Stimulated activated CD4-positive, alpha-beta T cell treated with anti-CD3 and anti-CD28 coated beads, Interleukin-15, amount 100 ng/mL, for 1 hour (primary cell): ENCODE measurements at places on chromosomes 7 and 10.

DNA sequence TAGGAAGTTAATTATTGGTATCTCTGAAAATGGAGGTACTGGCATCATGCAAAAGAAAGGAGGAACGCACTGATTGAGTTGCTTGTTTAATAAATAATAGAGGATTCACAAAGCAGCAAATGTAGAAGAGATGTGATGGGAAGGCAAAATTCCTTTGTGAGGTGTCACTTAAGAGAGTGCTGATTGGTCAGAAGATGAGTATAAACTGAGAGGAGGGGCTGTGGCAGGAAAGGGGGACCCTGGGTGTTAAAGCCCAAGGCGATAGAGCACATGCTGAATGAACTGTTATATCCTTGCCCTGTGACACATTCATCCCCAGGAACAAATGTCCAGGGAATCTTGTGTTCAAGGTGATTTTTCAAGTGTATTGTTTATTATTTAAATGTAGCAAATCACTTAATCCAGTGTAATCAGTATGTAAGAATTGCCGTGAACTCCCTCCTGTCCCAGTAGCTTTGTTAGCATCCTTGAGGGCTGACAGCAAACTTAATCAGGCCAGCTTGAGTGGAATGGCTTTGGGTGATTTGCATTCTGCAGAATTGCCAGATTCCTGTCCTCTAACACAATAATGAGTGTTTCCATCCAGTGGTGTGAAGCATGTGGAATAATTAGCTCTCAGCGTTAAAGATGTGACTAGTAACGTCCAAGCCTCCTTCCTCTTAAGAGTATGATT, 111.9 kb downstream of the CHN2 start:
- DNase-seq = no peak

DNA sequence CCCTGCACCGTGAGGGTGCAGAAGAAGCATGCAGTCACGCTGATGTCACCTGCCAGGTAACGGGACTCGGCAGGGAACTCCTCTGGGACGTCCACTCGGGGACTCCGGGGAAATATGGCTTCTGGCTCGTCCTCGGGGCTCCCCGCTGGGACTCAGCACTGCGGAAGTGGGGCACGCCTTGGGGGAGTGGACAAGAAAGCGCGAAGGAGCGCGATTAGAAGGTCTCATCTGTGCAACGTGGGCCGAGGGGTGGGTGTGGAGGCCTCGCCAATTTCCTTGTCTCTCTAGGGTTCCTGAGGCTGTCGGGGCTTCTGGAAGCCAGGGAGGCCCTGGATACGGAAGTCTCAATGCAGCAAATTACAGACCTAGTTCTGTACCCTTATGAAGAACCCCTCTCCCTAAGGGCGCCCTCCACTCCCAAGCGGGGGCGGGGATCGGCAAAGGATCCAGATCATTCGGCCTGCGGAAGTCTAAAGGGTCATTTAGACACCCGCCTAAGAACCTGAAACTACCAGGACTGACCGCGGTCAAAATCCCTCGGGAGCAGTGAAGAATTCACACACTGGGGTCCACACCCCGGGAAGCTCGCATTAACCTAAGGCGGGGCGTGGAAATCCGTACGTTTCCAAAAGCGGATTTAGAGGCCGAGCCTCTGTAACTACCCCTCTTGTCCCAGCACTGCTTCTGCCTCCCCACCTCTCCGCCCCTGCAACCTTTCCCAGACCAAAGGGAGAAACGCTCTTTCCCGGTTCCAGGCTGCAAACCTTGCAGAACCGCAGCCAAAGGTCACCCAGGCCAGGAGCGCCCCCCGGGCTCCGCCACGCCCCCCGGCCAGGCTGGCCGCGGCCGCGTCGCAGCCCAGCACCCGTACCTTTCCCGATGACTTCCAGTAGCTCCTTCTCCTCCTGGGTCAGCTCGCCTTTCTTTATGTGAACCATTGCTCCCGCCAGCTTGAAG, 640 bp downstream of the ANKMY2 start:
- peak; percentile 24 for DNase-seq

GRCh38 chr7:84194484-84195271, at the start of gene SEMA3A:
Gene SEMA3A, minus strand, starts transcription at chr7:84194789. Its CDS starts 203 bp downstream, at chr7:84194586.
- DNase-seq = no peak

DNA sequence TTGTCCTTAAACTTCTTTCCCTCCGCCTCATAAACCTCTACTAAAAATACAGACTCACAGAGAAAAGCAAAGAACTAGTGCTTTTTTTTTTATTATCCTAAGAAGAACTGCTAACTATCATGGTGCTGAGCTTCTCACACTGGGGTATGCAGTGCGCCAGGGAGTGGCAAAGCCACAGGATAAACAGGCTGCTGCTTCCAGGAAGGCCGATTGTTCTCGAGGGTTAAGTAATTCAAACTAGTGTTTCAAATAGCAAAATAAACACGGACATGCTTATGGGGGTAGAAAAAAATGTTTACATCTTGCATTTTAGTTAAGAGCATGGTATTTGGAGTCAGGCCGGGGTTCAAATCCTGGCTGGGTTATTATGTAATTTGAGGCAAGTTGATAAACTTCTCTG, 157.0 kb downstream of the TAX1BP1 start:
- no peak for DNase-seq

GRCh38 chr7:21330462-21331178, 97.3 kb upstream of the SP4 start:
- DNase-seq = no peak

- no peak for DNase-seq
Measured at GRCh38 chr7:7830122-7830878, 111.9 kb upstream of the RPA3 start.

DNA sequence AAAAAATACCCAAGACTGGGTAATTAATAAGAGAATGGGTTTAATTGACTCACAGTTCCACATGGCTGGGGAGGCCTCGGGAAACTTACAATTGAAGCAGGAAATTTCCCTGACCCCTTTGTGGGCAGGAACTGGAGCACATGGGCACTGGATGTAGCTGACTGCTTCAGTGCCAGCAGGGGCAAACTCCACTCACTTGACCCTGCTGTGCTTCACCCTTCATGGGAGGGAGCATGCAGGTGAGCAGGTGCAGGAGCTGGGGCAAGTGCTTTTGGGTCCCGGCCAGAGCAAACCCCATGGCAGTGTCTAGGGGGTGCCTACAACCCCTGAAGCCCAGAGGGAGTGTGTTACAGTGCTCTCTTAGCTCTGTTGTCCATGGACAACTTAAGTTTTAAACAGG, 132.6 kb downstream of the AKR1D1 start:
- DNase-seq = no peak

GRCh38 chr7:99313204-99313573, 12.5 kb upstream of the ARPC1A start:
- DNase-seq = no peak

- DNase-seq = no peak
Measured at GRCh38 chr10:76583711-76584161, 1053.9 kb downstream of the KCNMA1 start.

GRCh38 chr7:81684514-81685269, 85.2 kb downstream of the HGF start:
- no peak for DNase-seq

DNA sequence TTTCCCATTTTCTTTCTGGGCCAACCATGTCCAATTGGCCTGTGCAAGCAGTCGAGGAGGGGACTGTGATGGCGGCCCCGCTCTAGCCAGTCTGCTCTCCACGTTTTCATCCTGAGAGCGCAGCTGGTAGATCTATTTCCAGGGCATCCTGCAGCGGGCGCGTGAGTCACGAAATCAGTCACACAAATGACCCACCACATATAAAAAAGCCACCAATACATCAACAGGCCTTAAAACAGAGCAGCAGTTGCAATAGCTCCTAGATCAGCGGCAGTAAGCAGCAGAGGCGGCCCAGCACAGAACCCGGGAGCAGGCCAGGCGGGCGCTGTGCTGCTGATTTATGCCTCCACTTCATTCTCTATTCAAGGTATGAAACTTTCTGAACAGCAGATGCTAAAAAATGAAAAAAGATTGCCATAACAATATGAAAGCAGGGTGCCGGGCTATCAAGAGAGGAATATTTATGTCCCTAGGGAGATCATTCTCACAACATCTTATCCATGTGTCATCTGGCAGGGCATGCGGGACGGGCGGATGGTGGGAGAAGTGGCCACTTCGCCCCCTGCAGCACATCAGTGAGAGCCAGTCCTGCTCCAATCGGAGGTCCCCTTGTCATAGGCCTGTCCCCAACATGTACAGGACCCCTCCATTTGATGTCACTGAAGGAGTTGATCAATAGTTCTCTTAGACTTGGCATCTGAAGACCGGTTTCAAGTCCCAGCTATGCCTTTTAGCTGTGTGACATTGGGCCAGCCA, 98.0 kb upstream of the GPR26 start:
- DNase-seq = no peak

- no peak for DNase-seq
Measured at GRCh38 chr10:3902054-3902808, 117.2 kb upstream of the KLF6 start.

GRCh38 chr10:129915526-129916378, 48.3 kb downstream of the EBF3 start:
- DNase-seq = no peak

DNA sequence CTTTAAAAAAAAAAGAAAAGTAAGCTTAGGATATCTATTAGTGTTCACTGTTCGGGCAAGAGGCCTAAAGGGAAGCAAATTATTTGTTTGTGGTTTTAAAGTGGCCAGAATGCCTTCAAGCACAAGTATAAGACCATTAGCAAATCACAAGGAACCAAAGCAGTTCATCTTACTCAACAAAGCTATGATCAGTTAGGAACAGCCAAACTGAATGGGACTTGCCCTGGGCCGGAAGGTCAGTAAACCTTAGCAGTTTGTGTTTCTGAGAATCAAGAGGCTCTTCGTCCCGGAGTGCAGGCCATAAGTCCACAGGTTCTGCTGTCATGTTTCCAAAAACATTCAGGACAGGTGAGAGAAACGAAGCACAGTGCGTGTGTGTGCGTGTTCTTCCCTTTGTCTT, 4.5 kb downstream of the FBXW4 start:
- DNase-seq = no peak

- DNase-seq = no peak
Measured at GRCh38 chr7:145698526-145699262, 417.9 kb upstream of the CNTNAP2 start.

DNA sequence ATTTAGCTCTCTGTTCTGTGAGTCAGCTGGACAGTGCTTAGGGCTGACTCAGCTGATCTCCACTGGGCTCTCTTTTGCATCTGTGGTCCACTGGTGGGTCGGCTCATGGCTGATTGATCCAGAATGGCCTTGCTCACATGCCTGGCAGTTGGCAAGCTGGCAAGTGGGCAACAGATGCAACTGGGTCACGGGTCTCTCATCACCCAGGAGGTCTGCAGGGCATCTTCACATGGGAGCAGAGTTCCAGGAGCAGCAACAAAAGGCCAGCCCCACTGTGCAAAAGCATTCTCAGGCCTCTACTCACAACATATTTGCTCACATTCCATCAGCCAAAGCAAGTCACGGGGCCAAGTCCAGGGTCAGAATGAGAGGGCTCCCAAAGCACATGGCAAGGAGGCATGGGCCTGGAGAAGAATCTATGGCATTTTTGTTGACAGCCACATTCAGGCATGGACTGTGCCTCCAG, 98.8 kb downstream of the OAT start:
- no peak for DNase-seq
